ENCODE measurements at places on chromosomes 1 and 21.

- no peak for DNase-seq
These were observed 9.5 kb downstream of the IPO13 start for GRCh38 chr1:43956234-43956633.

- peak; percentile 72 for DNase-seq
These were observed 126.0 kb upstream of the TMEM51 start for GRCh38 chr1:15027515-15027986.

GRCh38 chr1:11570821-11571380 lies 83.3 kb downstream of the FBXO2 start:
- no peak for DNase-seq

GRCh38 chr1:110498270-110498669 lies 20.7 kb downstream of the KCNA10 start:
- DNase-seq = no peak

DNA sequence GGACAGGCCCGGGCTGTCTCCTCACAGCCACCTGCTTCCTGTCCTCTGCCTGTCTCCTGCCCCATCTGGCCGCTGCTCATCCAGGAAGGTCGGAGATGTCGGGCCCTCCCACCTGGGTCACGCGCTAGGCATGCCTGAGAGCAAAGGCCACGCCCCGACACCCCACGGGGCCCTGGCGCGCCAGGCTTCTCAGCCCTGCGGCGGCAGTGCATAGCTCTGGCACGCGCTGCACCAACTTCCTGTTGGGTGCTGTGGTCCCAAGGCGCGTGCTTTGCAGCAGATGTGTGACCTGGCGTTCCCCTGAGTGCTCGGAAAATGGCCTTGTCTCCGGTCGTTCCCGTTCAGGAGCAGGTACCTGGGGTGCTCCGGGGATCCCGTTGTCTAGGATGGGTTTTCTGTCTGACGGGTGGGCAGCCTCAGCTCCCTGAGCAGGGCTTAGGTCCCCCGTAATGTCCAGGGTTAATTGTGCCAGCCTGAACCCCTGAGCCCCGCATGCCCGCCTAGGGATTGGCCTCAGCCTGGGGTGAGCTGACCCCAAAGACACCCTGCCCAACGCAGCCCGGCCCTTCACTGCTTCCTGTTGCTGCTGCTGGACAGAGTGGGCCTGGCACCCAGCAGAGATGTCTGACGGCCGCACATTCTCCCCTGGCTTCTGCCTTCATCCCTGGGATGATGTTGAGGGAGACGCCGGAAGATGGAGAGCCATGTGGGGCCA lies 19.4 kb upstream of the KCNAB2 start:
- peak; percentile 88 for DNase-seq

GRCh38 chr1:116999596-116999995 lies 2.0 kb upstream of the CD101 start:
- no peak for DNase-seq

DNA sequence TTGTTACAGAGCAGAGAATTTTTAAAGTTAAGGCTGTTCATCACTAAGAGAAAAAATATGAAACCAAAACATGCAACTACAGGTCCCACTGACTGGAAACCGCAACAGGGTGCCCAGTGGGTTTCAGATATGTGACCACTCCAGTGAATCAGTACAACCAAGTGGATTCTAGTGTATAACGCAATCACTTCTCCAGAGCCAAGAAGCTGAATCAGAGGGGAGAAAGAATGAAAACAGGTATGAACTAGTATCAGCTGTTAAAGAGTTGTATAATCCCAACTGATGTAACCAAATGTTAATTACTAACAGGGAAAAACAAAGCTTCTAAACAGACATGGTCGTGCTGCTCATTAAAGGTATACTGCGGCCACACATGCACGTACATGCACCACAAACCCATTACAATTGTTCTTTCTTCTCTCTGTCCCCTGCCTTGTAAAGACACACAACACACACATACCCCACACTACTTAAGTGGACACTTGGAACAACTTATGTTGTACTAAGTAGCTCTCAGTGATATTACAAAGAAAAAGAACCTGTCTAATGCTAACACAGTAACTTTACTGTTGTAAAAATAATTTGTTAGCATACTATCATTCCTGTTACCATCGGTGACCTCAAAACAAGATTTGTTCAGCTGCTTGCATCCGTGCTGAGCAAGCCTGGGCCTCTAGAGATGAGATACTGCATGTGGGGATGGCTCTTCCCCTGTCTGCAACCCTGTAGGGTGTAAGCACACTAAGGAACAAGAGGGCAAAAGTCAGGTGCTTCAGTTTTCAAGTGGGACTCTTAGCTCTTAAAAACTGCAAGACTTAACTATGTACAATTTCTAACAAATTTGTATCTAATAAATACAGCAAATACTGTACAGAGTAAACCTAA lies 74.2 kb downstream of the PTPN14 start:
- no peak for DNase-seq

DNA sequence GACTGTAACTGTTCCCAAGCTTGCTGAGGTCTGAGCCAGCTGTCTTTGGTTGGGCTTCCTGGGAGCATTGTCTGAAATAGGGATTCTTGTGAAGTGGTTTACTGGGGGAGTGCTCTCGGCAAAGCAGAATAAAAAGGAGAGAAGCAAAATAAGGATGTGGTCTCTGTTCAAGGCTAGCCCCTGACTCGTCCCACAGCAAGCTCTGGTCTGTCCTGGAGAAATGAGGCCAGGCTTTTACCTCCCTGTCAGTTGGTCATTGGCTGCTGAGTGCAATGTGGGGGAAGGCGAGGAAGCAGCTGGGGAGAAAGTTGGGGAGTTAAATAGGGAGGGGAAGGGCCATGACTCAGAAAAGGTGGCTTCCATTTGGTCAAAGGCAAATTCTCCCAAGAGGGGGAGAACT lies 303.9 kb upstream of the DUSP10 start:
- DNase-seq = no peak

DNA sequence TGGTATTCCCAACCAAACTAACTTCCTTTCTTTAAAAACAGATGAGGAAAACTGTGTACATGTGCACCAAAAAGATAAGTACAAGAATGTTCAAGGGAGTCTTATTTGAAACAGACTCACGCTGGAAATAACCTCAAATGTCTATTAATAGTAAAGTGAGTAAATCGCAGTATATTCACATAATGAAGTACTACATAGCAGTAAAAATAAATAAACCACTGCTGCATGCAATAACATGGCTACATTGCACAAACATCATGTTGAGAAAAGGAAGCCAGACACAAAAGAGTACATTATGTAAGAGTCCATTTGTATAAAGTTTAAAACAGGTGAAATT lies 5.2 kb upstream of the DENND2D start:
- DNase-seq = no peak
